ENCODE measurements at places on chromosomes 16 and 17.

DNA sequence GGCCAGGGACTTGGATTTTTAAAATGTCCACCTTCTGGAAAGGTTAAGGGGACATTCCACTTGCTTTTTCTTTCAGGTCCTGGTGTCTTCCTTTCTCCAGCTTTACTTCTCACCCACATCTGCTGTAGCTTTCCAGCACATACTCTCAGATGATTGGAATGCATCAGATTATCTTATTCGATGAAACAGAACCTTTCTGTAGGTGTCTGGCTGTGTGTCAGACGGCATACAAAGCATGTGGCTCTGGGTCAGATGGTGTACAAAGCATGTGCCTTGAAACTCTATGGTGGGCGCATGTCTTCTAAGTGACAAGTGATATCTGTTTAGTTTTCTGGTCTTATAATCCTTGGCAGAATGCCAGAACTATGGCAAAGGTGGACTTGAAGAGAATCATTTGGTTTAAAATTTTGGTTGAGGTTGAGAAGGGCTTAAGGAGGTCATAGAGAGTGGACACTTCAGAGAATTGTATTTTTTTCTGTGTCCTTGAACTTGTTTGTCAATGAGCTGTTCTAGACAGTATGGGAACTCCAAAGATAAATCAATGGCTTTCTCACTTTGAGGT, 125.3 kb downstream of the FTO start:
- no peak for DNase-seq

DNA sequence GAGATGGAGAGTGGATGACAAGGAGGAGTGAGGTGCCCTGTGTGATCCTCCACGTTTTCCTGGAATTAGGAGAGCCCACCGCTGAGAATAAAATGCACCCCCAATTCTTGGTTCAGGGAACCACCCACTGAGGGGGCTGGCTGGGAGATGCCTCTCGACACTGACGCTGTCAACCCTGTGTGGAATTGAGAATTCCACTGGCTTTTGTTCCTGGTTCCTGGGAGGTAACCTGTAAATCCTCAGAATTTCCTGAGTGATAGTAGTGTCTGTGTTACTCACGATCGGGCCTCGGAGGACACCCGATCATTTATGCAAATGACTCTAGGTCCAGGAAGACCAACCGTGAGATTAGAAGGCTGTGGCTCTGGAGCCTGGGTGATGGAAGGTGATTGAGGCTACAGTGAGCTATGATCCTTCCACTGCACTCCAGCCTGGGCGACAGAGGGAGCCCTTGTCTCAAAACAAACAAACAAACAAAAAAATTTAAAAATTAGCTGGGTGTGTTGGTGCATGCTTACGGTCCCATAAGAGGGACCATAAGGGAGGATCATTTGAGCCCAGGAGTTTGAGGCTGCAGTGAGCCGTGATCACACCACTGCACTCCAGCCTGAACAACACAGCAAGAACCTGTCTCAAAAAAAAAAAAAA, 11.7 kb upstream of the PRPSAP1 start:
- no peak for DNase-seq

- DNase-seq, result no peak
Observed at GRCh38 chr16:28501258-28502232, 5.1 kb downstream of the IL27 start.

DNA sequence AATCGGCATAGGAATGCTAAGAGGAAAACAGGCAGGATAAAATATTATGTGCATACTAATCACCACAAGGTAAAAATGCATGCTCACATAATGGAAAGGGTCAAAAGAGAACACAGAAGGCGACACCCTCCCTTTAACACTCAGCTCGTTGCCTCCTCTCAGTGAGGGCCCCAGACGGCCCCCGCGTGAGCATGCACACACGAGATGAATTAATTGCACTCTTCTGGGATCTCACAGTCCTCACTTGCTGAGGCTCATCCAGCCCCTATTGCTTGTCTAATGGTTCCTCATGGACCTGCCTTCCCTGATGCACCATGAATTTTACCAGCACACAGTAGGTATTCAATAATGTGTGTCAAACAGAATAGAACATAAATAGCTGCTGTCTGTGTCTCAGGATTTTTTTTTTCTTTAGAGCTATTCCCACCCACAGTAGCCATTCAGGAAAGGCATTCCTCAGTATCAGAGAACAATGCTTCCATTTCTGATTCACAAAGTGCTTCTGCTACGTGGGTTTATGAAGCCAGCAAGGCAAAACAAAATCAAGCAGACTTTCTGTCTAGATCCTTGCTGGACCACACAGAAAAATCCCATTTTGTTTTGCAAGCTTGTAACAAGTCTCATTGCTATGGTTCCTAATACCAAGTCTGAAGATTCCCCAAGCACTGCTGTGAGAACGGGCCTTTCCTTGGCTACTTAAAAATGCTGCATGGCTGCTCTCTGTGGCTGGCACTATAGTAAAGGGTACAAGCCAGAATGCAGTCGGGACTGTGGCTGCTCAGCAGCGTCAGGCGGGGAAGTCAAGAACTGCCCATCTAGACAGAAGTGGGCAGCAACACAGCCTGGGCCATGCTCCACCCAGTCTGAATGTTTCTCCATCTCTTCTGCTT, 43.6 kb downstream of the TOM1L2 start:
- DNase-seq, result no peak

DNA sequence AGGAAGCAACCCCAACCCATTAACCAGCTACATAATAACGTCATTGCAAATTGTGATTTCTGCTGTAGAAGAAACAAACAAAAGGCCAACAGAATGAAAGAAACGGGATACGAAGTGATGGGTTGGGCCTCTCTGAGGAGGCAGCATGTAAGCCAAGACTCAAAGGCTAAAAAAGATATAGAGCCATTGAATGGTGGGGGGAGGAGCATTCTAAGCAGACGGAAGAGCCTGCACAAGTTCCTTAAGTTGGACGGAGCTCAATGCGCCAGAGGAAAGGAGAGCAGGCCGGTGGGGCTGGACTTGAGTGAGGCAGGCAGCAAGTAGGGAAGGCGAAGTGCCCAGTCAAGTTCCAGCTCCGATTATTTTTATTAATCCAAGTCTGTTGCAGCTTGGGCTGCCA, 160.3 kb downstream of the SHISA9 start:
- no peak for DNase-seq

- DNase-seq, result no peak
Observed at GRCh38 chr17:80795754-80796153, 195.9 kb upstream of the CHMP6 start.

DNA sequence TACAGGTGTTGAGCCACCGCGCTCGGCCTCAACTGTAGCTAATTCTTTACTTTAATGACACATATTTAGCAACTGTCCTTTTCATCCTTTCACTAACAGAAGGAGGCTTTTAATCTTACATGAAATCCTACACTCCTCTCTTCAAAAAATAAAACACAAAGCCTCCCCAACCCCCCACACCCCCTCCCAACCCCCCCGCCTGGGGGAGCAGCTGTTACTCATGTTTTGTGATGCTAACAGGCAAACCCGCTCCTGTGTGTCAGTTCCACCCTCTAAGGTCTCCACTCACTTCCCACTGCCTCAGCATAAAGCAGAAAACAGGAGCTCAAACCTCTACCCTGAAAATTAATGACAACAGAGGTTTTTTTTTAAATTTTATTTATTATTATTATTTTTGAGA, 55.4 kb upstream of the SLC25A19 start:
- DNase-seq, result no peak

DNA sequence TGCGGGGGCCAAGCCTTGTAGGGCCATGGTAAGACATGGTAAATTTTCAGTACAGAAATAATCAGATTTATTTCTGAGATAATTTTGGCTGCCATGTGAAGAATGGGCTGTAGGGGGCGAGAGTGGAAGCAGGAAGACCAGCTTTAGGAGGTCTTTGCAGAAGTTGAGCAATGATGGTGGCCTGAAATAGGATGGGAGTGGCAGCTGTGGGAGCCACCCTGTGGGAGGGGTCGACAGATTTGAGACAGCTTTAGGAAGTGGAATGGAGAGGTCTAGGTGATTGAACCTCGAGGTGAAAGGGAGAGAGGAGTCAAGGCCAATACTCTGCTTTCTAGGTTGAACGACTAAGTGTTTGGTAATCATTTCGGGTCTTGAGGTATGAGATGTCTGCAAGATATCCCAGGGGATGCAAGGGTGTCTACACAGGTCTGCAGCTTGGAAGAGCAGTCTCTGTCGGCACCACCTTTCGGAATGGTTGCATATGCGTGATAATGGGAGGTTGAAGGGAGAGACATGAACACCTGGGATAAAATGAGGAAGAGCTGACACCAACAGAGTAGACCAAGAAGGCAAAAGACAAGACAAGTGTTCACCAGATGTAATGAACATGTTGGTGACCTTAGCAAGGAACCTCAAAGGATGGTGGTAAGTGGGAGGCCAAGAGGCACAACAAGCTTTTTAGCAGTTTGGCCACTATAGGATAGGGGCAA, 4.2 kb upstream of the ATXN7L3 start:
- DNase-seq, result peak; percentile 94

DNA sequence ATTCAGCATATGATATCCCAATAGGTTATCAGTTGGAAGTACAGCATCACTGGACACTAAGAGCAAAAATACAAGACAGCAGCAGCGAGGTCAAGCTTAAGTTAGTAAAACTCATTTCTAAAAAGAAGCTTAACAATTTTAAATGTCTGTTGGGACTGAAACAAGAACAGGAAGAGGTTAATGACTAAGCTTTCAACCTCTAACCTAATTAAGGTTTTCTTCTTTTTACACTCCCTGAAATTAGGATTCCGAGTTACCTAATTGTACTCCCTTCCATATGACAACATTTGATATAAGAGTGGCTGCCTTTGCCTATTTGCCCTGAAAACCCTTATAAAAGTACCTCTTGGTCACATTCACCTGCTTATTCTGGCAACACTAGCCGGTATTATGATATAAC, 34.3 kb downstream of the CPSF4L start:
- DNase-seq, result no peak

DNA sequence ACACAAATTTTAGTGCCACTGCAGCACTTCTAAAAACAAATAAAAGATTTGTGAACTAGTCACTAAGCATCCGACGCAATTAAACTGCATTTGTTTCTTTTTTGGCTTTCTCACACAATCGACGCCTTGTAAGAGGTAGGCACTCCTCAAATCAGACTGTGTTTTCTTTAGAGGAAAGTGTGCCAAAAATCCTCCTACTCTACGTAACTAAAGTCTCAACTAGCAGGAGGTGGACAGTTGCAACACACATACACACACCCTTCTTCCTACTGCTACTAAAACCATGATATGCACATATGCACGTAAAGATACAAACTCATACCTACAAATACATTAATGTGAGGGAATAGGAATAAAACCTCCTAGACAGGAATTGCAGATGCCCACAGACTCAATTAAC, 844.7 kb upstream of the SOX9 start:
- DNase-seq, result no peak

DNA sequence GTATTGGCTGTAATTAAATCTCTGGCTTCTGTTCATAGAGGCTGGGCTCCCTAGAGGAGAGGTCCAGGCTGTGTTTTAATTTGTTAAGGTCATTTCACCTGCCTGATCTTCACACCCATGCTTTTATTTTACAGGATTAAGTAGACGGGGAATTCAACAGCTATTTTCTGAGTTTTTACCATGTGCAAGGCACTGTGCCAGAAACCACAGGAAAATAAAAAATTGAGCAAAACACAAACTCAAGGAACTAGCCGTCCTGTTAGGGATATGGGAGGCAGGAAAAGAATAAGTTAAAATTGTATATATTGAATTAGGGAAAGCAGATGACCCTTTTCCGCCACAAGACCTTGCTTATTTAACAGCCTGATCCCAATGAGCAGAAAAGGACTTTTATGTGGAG, 29.1 kb downstream of the HS3ST3A1 start:
- DNase-seq, result no peak

DNA sequence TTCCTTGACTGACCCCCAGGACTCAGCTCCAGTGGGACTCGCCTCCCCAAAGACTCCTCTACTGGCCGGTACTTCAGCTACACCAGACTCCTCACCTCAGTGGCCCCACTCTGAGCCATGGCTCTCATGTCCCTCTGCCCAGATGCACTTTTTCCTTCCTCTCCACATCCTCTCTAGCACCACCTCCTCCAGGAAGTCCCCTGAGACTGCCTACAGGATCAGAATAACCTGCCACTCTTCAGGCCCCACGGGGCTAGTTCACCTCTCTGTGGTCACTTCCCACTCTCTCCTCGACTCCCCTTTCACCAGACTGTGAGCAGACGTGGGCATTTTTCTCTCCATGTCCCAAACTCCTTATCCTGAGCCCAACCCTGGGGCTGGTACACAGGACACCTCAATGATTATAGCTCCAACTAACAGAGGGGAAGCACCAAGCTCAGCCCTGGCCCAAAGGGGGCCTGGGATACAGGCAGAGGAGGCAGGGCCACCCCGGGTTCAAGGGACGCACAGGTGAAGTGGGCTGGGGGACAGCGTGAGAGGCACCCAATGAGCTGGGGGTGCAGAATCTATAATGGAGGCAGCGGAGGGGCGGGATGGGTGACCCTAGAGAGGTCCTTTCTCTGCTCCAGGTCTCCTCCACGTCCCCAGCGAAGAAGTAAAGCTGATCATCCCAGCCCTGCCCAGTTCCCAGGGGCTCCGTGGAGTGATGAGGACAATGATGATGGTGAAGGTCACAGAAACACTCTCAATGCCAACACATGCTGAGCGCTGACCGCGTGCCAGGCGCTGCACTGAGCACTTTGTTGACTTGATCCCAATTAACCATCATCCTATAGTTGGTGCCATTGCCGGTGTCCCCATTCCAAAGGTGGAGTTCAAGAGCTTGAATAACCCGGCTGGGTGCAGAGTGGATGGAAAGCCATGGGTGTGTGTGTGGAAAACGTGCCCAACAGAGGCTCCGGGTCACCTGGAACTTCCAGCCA, 3.9 kb downstream of the TRPV3 start:
- no peak for DNase-seq

DNA sequence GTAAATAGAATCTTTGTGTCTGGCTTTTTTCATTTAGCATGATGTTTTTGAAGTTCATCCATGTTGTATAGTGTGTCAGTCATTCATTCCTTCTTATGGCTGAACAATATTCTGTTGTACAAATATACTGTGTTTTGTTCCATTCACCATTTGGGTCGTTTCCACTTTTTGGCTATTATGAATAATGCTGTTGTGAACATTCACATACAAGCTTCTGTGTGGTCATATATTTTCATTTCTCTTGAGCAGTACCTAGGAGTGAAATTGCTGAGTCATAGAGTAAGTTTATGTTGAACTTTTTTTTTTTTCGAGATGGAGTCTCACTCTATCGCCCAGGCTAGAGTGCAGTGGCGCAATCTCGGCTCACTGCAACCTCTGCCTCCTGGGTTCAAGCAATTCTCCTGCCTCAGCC, 32.3 kb upstream of the TAOK1 start:
- no peak for DNase-seq

Measured in KBM-7 (cell line).